ENCODE measurements at places on chromosomes 7 and 10.
A peak's percentile ranks its signal among the peaks of the same experiment; 100 is the strongest.

DNA sequence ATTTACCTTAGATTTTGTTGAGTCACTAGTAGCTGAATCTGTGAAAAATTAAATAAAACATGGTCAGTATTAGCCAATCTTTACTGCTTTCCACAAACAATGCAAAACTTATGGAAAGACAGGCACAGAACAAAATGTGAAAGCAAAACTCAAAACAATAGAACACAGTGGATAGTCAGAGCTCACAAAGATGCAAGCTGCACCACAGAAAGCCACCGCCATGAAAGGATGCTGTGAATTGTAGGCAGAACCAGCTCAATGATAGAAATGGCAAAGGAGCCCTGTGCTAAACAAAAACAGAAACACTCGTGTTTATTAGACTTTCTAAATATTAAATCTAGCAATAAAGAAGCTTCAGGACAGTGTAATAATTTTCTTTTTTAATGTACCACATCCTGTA lies 134.4 kb downstream of the ARHGAP21 start:
- peaks cover 15% of the 10 kb centered on the region for H3K36me3 ChIP-seq
- no peaks in the 10 kb centered on the region for H3K4me1 ChIP-seq
- DNase-seq: no peak
- H3K4me3 ChIP-seq: no peak overlapping the region

- no peak for DNase-seq
- H3K27ac ChIP-seq: no peak overlapping the region
- peaks cover 11% of the 10 kb centered on the region for H3K4me1 ChIP-seq
Observed at GRCh38 chr7:883055-884021, 7.0 kb downstream of the GET4 start.

GRCh38 chr7:105677817-105678573 lies 96.7 kb upstream of the EFCAB10 start:
- peaks cover 35% of the 10 kb centered on the region for H3K4me1 ChIP-seq
- H3K27ac ChIP-seq: peak overlapping the region; percentile 96
- H3K36me3 ChIP-seq: no peaks in the 10 kb centered on the region
- peak; percentile 71 for DNase-seq

GRCh38 chr10:130761788-130762301 lies 549.7 kb downstream of the TCERG1L start:
- no peaks in the 10 kb centered on the region for H3K27me3 ChIP-seq
- H3K4me1 ChIP-seq: no peaks in the 10 kb centered on the region
- H3K36me3 ChIP-seq: no peaks in the 10 kb centered on the region
- H3K4me3 ChIP-seq: no peak overlapping the region
- no peak for DNase-seq

Data from thymus (tissue), 14 donors.